ENCODE measurements at places on chromosomes 2 and 18.

DNA sequence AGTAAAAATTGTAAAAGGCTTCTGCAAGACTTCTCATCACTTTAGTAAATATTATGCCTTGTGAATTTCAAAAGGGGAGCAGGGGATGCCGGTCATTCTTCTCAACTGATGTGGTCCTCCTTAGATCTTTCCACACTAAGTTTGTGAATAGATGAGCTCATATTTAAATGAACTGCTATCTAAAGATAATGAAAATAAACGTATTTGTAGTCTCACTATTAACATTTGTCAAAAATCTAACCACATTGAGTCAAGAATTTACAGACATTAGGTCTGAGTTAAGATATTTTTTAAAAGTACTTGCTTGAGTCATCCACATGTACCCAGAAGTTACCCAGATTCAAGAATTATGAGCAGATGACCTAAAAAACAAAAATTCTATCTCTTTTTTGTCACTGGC, 6.5 kb downstream of the PRPF40A start:
- no peak for DNase-seq

DNA sequence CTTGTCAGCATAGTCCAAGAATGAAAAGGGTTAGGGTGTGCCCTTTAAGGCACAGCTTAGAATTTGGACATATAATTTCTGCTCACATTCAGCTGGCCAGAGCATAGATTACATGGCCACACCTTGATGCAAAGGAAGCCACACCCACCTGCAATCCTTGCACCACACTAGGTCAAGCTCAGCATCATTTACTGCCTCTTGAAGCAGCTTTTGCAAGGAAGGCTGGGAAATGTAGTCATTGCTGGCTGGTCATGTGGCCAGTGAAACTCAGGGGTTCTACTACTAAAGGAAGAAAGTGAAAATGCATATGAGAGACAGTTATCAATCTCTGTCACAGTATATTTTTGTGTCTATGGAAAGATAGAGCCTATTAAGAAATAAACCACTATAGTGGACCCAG, 159.3 kb downstream of the GFPT1 start:
- no peak for DNase-seq

GRCh38 chr2:215796140-215796855, 217.1 kb downstream of the MREG start:
- no peak for DNase-seq

- no peak for DNase-seq
Observed at GRCh38 chr2:136932700-136933099, 167.4 kb downstream of the THSD7B start.

- no peak for DNase-seq
Observed at GRCh38 chr2:64681479-64681967, 27.8 kb upstream of the SERTAD2 start.

- no peak for DNase-seq
Observed at GRCh38 chr2:223113161-223113560, 61.2 kb downstream of the KCNE4 start.

DNA sequence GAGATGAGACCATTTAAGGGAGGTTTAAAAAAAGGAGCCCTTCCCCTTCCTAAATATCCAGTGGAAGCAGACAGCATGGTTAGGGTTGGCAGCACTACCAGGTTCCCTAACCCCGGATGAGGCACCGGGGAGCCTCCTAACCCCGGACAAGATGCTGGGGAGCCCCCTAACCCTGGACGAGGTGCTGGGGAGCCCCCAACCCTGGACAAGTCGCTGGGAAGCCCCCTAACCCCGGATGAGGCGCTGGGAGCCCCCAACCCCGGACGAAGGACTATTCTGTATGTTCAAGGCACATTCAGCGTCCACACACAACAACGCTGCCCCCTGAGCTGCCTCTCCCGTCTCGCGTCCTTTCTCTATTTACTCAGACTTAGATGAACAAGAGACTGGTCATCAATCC, 51.9 kb downstream of the ANKMY1 start:
- no peak for DNase-seq

DNA sequence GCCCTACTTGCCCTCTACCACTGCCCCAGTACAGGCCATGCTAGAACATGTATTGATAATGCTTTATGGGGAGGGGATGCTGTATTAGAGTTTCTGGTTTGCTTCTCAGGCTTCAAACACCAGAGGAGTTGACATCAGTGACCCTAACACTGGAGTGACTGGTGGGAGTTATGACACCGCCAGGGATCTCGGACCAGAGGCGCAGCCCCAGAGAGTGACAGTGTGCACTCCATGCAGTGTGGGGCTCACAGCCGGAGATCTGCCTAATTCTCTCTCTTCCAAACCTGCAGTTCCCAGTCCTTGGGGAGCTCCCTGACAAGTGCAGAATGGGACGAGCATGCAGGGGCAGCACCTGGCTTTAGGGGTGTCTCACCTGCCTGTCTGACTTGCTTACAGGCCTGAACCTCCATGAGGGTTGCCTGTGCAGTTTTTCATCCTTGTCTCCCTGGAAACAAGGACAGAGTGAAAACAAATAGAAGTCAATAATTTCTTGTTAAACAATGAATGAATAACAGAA, 244.9 kb upstream of the MYT1L start:
- no peak for DNase-seq

DNA sequence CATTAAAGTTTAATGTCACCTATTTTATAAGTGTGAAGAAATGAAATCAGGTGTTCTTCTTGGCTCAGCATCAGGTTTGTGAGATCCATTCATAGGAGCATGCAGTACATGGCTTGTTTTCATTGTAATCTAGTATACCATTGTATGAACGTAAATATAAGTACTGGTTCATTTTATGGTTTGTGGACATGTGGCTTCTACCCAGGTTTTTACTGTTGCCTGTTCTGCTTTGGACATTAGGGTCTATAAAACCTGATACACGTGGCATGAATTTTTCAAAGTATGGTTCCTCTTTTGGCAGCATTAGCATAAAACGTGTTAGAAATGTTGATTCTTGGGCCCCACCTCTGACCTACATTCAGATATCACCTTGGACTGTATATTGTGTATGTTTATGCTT, 175.5 kb downstream of the PRPF40A start:
- DNase-seq: no peak

- DNase-seq: no peak
Observed at GRCh38 chr2:11182951-11183350, 27.7 kb downstream of the SLC66A3 start.
